MM.1S (cell line): ENCODE measurements at places on chromosomes 3 and 15.
A peak's percentile ranks its signal among the peaks of the same experiment; 100 is the strongest.

DNA sequence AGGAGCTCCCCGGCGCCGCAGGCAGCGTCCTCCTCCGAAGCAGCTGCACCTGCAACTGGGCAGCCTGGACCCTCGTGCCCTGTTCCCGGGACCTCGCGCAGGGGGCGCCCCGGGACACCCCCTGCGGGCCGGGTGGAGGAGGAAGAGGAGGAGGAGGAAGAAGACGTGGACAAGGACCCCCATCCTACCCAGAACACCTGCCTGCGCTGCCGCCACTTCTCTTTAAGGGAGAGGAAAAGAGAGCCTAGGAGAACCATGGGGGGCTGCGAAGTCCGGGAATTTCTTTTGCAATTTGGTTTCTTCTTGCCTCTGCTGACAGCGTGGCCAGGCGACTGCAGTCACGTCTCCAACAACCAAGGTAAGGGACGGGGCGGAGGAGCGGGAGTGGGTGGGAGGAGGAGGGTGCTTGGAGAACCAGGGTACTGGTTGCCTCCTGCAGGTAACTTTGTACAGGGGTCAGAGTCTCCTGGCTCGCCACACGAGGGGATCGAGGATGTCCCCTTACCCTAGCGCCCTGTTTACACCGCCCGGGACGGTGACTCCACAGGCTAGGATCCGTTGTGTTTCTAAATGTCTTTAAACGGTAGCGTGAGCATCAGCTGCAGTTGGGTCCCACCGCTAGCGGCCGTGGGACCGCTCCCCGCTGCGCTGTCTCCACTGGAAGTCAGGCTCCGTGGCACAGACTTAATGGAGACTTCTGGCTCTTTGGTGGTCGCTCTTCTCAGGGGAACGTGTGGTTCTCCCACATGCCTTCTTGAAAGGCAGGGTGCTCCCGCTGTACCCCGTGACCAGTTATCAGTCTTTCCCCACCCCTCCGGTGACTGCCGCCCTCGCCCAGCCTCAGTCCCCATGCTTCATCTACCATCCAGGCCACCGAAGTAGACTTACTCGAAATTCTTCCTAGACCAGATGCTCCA is 515 bp downstream of the EPHA6 start:
- H3K4me3 ChIP-seq, result no peak overlapping the region
- no peak overlapping the region for H3K27ac ChIP-seq
- 0 out of 2 replicates have a peak, but pooled peaks cover 4% of the 10 kb centered on the region for H3K4me1 ChIP-seq

- H3K36me3 ChIP-seq, result peaks cover 3% of the 10 kb centered on the region; the same call in 1 of the 2 replicates
- no peak overlapping the region for H3K27ac ChIP-seq
- no peak overlapping the region for H3K4me3 ChIP-seq
- H3K4me1 ChIP-seq, result peaks cover 6% of the 10 kb centered on the region; the same call in 1 of the 2 replicates
- H3K27me3 ChIP-seq, result no peaks in the 10 kb centered on the region
- no peak for DNase-seq
These were observed 86.4 kb downstream of the PCCB start for GRCh38 chr3:136336329-136337100.

DNA sequence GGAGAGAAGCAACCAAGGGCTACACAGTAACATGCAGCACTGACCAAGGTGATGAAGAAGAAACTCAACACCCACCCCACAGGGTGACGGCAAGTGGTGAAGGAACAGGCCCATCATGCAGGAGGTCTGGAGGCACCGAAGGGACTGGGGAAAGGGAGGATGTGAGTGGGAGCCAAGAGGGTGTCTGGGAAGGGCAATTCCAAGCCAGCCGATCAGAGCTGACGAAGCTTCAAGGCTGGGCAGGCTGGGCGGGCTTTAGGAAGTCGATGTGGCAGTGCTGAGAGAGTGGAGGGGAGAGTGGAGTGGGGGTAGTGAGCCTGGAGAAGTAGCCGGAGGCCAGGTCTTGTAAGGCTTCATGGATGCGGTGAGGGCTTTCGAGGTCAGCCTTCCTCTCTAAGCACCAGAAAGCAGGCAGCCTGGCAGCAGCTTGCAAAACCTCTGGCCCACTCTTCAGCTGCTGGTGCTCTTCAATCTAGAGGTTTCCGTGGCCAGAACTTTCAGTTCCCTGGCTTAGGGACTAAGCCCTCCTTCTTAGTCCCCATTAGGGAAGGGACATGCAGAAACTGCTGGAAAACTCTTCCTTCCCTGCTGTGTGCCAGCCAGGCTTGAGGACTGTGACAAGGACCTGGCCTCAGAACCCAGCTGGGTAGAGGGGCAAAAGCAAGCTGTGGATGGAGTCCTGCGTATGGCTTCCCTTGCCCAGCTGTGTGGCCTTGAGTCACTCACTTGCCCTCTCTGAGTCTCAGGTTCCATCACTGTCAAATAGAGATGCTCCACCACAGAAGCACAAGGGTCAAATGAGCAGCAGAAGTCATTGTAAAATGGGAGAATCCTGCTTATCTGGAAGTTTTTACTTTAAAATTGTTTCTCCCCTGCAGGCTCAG is 72.1 kb downstream of the TLE3 start:
- H3K4me1 ChIP-seq, result peaks cover 29% of the 10 kb centered on the region
- no peaks in the 10 kb centered on the region for H3K36me3 ChIP-seq
- no peaks in the 10 kb centered on the region for H3K27me3 ChIP-seq
- H3K27ac ChIP-seq, result no peak overlapping the region
- no peak for DNase-seq

DNA sequence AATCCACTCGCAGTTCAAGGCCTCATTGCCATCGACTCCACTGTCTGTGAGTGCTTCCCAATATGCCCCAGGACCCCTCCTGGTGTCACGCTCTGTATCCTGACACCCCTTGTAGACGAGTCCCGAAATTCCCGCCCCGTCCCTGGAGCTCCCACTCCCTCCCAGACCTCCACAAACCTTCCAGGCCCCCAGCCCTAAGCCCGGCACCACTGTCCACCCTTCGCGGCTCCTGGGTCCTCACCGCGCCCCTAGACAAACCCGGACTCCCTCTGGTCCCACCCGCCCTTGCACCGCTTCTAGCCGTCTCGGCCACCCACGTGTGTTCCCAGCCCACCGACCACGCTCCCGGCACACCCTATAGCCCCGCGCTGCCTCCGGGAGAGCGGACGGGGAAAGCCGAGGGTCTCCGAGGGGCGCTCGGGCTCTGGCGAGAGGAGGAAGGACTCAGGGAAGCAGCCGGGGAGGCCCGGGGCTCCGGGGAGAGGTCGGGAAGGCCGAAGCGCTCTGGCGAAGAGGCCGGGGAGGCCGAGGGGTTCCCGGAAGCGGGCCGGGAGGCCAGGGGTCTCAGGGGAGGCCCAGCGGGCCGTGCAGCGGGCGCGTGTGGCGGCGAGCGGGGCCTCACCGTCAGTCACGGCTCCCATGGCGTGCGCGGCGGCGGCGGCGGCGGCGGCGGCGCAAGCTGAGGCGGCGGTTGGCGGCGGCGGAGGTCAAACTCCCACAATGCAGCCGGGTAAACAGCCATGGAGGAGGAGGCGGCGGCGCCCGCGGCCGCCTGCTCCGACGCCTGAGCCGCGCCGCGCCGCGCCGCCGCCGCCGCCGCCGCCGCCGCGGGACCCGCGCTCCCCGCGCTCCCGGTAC is at the start of the genes ATXN7 and THOC7:
TSS of gene ATXN7 (plus strand) at position 718 of the 858 bp plus-strand sequence. CDS start 48,732 bp downstream, outside the sequence.
TSS of gene THOC7 (minus strand) at position 656 of the 858 bp plus-strand sequence. CDS start at position 641, 15 bp downstream.
- H3K4me3 ChIP-seq, result peak within 1 kb of the TSS; percentile 95
- DNase-seq, result peak; percentile 67
- H3K27me3 ChIP-seq, result no peaks in the 10 kb centered on the region
- peaks cover 13% of the 10 kb centered on the region for H3K4me1 ChIP-seq
- no peaks in the 10 kb centered on the region for H3K36me3 ChIP-seq
- peak within 1 kb of the TSS; percentile 44; the same call in 1 of the 2 replicates for H3K27ac ChIP-seq

- no peaks in the 10 kb centered on the region for H3K4me1 ChIP-seq
- no peak overlapping the region for H3K4me3 ChIP-seq
- H3K27ac ChIP-seq, result no peak overlapping the region
- no peak for DNase-seq
These were observed 21.2 kb downstream of the GPR156 start for GRCh38 chr3:120263792-120264191.

DNA sequence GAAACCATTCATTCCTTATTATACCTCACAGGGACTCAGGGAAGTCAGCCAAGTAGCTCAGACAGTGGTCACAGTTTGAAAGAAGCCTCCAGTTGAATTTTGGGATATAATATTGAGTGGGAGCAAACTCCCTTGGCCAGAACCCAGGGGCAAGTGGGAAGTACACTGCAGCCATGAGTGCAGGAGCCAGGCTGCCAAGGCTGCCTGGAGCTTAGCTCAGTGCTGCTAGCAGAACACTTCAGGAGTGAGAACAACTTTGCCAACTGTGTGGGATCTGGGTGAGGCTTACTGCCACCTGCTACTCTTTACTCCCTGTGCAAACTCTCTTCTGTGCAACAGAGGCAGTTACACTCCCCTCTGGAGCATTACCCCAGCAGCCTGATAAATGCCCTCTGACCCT is 4.6 kb downstream of the OR5K3 start:
- no peak overlapping the region for H3K4me3 ChIP-seq
- no peak for DNase-seq
- H3K27me3 ChIP-seq, result no peaks in the 10 kb centered on the region
- no peak overlapping the region for H3K27ac ChIP-seq
- no peaks in the 10 kb centered on the region for H3K36me3 ChIP-seq
- H3K4me1 ChIP-seq, result peaks cover 3% of the 10 kb centered on the region; the same call in 1 of the 2 replicates

GRCh38 chr3:5197470-5198312 is 10.2 kb downstream of the EDEM1 start:
- H3K27me3 ChIP-seq, result no peaks in the 10 kb centered on the region
- H3K4me1 ChIP-seq, result peaks cover 86% of the 10 kb centered on the region
- H3K27ac ChIP-seq, result peak overlapping the region; percentile 98
- H3K36me3 ChIP-seq, result peaks cover 16% of the 10 kb centered on the region
- peak overlapping the region; percentile 7 for H3K4me3 ChIP-seq

- no peaks in the 10 kb centered on the region for H3K27me3 ChIP-seq
- no peaks in the 10 kb centered on the region; the same call in 1 of the 2 replicates for H3K36me3 ChIP-seq
- H3K4me1 ChIP-seq, result peaks cover 16% of the 10 kb centered on the region; the same call in 1 of the 2 replicates
- no peak overlapping the region for H3K4me3 ChIP-seq
These were observed 2.7 kb downstream of the AP2M1 start for GRCh38 chr3:184177331-184177731.

DNA sequence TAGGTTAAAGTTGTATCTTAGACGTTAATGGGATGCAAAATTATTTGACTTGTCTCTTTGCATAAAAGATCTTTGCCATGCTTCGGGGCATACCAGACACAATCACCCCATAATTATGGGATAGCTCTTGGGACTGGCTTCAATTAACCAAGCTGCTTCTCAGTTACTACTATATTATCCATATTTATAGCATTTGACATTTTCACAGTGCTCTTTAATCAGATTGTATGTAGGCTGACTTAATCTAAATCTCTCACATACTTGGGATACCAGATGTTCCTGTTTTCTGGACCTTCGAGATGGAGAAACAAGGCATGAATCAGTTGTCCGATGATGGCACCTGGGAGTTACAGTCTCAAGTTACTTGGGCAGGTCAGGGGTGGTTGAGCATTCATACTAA is 27.2 kb upstream of the ABHD17C start:
- no peak overlapping the region for H3K27ac ChIP-seq
- no peaks in the 10 kb centered on the region for H3K27me3 ChIP-seq
- H3K4me3 ChIP-seq, result no peak overlapping the region
- no peak for DNase-seq
- H3K4me1 ChIP-seq, result no peaks in the 10 kb centered on the region
- no peaks in the 10 kb centered on the region for H3K36me3 ChIP-seq

DNA sequence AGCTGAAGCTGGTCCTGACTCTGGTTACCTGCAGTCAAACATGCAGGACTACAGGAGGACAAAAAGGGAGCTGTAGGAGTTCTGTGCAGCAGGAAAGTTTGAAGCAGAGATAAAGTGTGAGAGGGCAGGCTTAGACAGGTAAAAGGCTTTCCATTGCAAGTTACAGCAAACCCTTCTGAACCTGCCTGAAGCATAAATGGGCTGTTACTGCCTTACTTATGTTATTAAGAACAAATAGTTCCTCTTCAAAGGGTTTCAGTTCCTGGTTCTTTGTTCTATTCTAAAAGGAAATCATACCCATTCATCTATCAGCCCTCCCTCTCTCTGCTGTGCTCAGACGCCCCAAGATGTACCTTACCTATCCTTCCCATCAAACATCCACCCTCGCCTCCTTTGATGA is 52.4 kb upstream of the CACNA2D3 start:
- no peaks in the 10 kb centered on the region for H3K27me3 ChIP-seq
- H3K4me3 ChIP-seq, result no peak overlapping the region
- H3K4me1 ChIP-seq, result no peaks in the 10 kb centered on the region

DNA sequence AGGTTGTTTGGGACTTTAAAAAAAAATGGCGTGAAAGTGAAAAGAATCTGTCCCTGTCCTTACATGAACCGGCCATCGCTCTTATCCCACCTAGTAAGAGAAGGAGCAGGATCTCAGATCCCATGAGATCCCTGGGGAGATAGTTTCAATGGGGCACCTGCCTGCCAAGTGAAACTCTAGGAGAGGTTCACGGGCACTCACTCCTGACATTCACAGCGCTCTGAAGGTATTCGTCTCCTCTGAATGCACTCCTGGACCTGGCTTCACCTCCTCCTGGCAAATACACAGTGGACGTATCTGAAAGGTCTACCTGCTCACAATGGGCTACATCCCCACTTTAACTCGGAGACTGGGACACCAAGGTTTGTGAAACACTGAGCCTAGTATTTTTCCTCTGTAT is 248.7 kb upstream of the ICE2 start:
- no peak overlapping the region for H3K27ac ChIP-seq
- H3K36me3 ChIP-seq, result no peaks in the 10 kb centered on the region
- peaks cover 20% of the 10 kb centered on the region for H3K4me1 ChIP-seq
- H3K27me3 ChIP-seq, result no peaks in the 10 kb centered on the region

- no peaks in the 10 kb centered on the region for H3K36me3 ChIP-seq
- DNase-seq, result no peak
- H3K27me3 ChIP-seq, result no peaks in the 10 kb centered on the region
- H3K27ac ChIP-seq, result no peak overlapping the region
- no peaks in the 10 kb centered on the region for H3K4me1 ChIP-seq
These were observed 50.3 kb downstream of the LSM3 start for GRCh38 chr3:14228681-14229470.

- no peak for DNase-seq
- H3K27ac ChIP-seq, result no peak overlapping the region
- H3K4me3 ChIP-seq, result no peak overlapping the region
- no peaks in the 10 kb centered on the region for H3K27me3 ChIP-seq
These were observed 68.1 kb downstream of the SENP2 start for GRCh38 chr3:185653949-185654757.

- no peak for DNase-seq
- H3K4me1 ChIP-seq, result no peaks in the 10 kb centered on the region
- H3K27ac ChIP-seq, result no peak overlapping the region
- H3K4me3 ChIP-seq, result no peak overlapping the region
- no peaks in the 10 kb centered on the region for H3K27me3 ChIP-seq
These were observed 74.0 kb upstream of the NEO1 start for GRCh38 chr15:72978223-72978622.

DNA sequence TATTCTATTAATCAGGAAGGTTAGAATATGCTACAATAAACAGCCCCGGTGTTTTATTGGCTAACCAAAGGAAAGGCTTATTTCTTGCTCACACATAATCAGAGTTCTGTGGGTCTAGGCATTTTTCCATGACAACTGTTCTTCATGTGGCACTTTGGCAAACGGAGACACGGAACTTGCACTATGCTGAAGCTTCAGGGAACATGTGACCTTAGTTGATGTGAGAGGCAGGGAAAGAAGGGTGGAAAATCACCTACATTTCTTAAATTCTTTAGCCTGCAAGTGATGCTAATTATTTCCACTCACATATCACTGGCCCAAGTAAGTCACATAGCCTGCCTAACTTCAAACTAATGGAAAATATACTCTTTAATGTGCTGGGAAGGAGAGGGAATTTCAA is 344.6 kb downstream of the SV2B start:
- H3K27me3 ChIP-seq, result no peaks in the 10 kb centered on the region
- no peaks in the 10 kb centered on the region for H3K4me1 ChIP-seq
- H3K4me3 ChIP-seq, result no peak overlapping the region
- H3K36me3 ChIP-seq, result no peaks in the 10 kb centered on the region

GRCh38 chr3:102132370-102132769 is 283.1 kb downstream of the NFKBIZ start:
- H3K36me3 ChIP-seq, result no peaks in the 10 kb centered on the region
- DNase-seq, result no peak
- H3K4me3 ChIP-seq, result no peak overlapping the region
